ENCODE measurements at places on chromosomes 2 and 18.

DNA sequence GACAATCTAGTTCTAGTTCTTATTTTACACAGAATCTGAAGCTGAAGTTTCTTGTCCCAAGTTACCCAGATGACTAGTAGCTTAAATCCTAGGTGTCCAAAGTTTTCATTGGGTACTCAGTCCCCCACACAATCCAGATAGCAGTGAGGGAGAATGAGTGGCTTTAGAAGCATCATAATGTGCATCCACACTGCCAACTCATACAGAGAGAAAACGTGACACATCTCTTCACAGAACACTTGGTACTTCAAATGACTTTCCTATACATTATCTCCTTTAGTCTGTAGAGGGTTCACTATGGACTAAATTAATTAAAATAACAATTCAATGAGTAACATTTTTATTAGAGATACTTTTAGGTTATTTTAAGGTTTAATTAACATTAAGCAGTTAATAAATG, 45.2 kb downstream of the STRADB start:
- no peak for DNase-seq

GRCh38 chr2:154688373-154688772, 10.1 kb upstream of the KCNJ3 start:
- DNase-seq: no peak

GRCh38 chr2:191204433-191204832, 40.8 kb upstream of the MYO1B start:
- DNase-seq: no peak

DNA sequence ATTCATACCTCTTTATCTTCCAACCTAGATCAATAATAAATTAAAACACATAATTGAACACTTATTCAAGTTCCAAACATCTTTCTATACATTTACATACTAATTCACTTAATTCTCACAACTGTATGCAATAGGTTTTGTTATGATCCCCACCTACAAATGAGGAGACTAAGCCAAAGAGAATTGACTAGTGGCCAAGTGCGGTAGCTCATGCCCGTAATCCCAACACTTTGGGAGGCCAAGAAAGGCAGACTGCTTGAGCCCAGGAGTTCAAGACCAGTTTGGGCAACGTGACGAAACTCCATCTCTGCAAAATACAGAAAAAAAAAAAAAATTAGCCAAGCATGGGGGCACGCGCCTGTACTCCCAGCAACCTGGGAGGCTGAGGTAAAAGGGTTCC, 36.8 kb downstream of the KCNG3 start:
- no peak for DNase-seq

DNA sequence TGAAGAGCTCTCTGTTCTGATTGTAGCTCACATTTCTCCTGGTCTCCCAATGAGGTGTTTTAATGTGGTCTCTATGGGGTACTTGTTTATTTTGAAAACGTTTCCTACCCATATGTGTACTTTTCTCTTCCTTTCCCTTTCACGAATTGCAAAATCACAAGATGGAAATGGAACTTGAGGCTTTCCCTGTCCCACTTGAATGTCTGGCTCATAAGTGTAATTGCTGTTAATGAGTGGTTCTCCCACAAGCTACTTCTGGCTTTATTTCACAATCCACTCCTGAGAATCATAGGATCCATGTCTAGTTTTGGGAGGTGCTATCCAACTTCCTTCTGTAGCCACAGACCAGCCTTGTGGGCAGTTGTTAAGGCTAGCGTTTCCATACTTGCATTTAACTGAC, 81.1 kb upstream of the CAVIN2 start:
- DNase-seq: no peak

DNA sequence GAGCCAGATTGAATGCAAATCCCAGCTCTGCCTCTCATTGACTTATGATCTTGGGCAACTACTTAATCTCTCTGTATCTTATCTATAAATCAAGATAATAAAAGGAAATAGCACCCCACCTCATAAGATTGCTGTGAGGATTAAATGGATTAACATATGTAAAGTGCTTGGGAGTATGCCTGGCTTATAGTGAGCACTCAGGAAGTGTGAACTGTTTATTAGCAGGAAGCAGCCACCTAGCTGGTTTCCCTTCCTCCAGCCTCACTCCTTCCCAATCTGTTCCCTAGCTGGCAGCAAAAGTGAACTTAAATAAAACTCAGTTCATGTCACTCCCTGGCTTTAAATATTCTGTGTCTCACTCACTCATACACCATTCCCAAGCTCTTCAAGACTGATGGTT, 526.6 kb upstream of the PKDCC start:
- DNase-seq: no peak

DNA sequence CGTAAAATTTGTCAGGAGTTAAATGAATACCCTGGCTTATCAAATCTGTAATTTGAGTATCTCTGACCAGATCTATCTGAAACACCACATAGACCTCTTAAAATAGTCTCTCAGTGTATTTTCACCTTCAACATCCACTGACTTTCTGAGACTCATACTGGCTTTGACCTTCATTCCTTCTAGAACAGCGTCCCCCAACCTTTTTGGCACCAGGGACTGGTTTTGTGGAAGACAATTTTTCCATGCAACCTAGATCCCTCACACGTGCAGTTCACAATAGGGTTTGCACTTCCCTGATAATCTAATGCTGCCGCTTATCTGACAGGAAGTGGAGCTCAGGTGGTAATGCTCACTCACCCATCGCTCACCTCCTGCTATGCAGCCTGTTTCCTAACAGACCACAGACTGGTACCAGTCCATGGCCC, 3.2 kb downstream of the NBAS start:
- no peak for DNase-seq

- no peak for DNase-seq
These were observed 336 bp upstream of the DDX1 start for GRCh38 chr2:15591373-15591691.

GRCh38 chr2:217802876-217803652, 199.7 kb downstream of the TNS1 start:
- no peak for DNase-seq

DNA sequence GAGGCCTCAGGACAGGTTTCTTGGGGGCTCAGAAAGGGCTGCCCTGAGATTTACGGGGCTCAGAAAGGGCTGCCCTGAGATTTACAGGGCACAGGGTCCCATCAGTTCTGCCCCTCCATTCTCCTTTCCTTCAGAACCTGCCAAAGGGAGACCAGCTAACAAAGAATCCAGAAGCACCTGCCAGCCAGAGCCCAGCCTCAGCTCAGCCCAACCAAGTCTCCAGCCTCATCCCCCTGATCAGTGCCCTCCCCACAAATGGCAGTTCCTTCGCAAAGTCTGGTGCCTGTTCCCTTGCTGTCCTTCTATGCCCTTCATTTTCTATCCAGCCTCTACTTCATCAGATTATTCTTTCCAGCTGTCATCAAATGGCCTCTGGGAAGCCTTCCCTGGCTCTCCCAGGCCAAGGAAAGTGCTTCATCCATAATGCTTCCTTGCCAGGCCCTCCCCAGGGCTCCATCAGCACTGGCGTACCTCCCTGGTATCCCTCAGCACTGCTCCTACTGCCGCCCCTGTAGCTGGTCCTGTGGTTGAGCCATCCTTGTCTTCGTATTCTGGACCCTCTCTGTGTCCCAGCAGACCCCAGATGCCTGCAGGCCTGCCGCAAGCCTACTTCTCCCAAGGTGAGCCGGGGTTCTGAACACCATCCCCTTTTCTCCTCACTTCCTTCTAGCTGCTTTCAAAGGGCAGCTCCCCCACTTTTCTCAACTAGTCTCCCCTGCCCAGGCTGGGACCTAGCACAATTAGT, 96.2 kb upstream of the EPAS1 start:
- DNase-seq: no peak

DNA sequence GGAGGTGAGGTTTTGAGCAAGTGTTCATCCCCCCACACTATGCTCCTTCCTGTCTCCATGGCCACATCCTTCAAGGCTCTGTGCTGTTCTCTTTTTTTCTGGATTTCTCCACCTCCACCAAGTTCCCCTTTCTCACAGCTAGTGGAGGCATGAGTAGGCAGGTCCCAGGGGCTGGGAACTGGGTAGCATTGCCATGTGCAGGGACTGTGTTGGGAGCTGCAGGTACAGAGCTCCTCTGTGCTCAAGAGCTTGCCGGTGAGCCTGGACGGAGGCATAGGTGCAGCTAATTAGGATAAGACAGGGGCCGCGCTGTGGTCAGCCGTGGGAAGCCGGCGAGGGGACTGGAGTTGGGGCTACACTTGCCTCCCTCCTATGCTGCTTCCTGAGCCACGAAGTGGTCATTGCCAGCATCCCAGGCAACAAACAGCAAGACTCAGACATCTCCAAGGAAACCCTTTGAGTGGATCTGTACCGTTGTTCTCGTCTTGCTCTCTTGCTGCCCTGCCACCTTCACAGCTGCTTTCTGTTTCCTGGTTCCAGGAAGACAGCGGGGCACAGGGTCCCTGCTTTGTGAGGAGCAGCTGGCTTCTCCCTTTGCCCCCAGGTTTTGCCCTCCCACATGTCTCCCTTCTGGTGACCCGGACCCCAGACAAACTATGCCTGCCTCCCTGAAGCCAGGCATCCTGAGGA, 36.9 kb downstream of the ATOH8 start:
- no peak for DNase-seq

GRCh38 chr18:38330573-38330972, 765.0 kb upstream of the CELF4 start:
- DNase-seq: no peak

GRCh38 chr2:30235008-30235655, 3.8 kb downstream of the LBH start:
- no peak for DNase-seq

- DNase-seq: no peak
These were observed 6.1 kb downstream of the CFAP221 start for GRCh38 chr2:119550346-119550745.

- DNase-seq: no peak
These were observed 8.3 kb downstream of the OSR1 start for GRCh38 chr2:19349911-19350677.

DNA sequence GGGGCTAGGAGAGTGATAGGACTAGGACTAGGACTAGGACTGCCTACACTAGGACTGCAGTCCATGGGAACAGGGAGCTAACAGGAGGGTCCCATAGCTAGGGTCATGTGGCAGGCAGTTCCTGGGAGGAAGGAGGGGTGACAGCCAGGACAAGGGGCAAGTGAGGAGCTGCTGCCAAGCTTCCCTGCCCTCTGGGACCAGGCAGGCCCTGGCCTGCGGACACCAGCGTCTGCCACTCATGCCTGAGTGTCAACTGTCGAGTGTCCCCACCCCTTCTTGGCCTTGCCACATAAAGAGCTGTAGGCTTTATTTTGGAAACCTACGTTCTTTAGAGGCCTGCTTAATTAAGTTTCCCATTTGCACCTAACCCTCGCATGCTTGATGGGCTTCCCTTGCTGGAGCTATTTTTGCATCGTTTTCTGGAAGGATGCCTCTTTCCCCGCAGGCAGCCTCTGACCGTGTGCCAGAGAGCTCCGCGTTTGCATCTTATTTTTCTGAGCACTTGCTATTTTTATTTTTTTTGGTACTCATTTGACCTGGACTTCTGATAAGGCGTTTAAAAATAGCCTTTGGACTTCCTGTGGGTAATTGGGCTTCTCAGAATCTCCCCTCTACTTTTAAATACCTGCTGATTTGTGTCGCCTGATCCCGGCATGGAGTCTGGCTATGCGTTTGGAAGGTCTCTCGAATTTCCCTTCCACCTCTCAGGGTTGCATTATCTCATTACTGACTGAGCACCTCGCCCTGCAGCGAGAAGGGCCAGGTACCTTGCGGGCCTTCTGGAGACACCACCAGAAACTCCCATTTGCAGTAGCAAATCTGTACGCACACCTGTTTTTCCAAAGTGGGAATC, 66.4 kb downstream of the SH3RF3 start:
- no peak for DNase-seq

DNA sequence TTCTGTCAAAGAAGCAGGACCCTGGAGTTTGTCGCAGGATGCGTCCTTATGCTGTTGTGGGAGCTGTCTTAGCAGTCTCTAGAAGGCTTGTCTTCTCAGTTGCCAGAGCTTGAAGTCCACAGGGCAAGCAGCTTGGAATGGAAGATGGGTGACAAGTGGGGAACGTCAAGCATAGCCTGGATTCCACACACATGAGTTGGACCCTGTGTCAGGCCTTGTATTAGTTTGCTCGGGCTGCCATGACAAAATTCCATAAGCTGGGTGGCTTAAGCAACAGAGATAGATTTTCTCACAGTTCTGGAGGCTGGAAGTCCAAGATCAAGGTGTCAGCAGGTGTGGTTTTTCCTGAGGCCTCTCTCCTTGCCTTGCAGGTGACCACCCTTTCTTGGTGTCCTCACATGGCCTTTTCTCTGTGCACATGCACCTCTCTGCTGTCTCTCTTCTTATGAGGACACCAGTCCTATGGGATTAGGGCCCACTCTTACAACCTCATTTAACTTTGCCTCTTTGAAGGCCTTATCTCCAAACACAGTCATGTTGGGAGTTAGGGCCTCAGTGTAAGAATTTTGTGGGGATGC, 51.3 kb downstream of the THNSL2 start:
- DNase-seq: no peak

- no peak for DNase-seq
These were observed 476 bp downstream of the VSNL1 start for GRCh38 chr2:17540813-17541530.

- peak; percentile 4 for DNase-seq
These were observed 139.6 kb downstream of the TRABD2A start for GRCh38 chr2:84741182-84741822.

GRCh38 chr2:119059940-119060339, 98.6 kb downstream of the C1QL2 start:
- DNase-seq: no peak

GRCh38 chr18:50161597-50162205, 33.2 kb downstream of the MYO5B start:
- DNase-seq: no peak
